Stimulated activated CD4-positive, alpha-beta T cell treated with anti-CD3 and anti-CD28 coated beads, Interleukin-2, amount 100 ng/mL, for 48 hours (primary cell): ENCODE measurements at places on chromosomes 3 and 15.

DNA sequence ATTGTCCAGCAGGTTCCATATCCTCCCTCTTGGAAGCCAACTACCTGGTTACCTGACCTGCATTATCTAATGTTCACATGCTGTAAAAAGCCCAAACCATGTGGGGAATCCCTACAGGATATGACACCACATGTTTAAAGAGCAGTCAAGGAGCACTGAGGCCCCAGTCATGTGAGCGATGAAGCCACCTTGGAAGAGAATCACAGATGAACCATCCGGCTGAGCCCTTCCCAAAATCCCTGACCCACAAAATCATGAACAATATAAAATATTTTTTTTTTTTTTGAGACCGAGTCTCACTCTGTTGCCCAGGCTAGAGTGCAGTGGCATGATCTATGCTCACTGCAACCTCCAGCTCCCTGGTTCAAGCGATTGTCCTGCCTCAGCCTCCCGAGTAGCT is 10.6 kb upstream of the ANKDD1A start:
- DNase-seq, result no peak

DNA sequence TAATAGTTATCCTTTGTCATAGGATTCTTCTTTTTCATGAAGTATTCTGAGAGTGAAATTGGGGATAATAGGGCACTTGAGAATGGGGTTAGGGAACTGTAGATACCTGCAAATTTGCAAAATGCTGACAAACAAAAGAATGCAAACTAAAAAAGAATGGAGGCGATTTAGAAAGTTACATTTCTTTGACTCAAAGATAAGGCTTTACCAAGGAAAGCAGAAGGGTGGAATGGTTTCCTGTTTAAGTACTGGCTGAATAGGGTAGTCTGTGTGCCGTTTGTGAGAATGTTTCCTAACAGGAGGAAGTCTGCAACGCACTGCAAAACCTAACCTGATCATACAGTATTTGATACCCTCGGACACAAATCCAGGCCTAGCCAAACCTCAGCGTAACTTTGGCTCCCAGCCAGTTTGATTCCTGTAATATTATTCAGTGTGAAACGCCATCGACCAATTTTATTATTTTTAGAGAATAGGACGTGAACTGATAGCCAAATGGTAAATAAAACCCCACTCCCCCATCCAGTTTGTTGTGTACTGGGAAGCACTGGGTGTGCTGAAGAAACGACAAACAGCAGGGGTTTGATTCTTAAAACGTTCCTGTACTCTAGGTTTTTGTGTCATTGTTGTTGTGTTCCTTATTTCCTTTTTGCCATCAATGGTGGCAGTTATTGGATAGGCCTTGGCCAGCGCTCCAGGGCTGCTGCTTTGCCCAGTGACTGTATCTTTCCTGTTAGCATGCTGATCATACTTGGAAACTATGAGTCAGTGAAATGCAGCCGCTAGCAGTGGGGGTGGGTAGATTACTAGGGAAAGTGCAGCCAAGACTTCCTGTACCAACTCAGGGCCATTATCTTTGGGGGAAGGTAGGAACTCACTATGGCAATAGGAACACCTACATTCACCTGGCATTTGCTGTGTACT is 148.0 kb upstream of the TBL1XR1 start:
- DNase-seq, result peak; percentile 43

GRCh38 chr3:107858876-107859275 is 232.0 kb downstream of the CD47 start:
- DNase-seq, result no peak

GRCh38 chr3:102449341-102449740 is 14.5 kb downstream of the ZPLD1 start:
- no peak for DNase-seq

GRCh38 chr15:63600001-63600615 is 2.9 kb downstream of the FBXL22 start:
- DNase-seq, result no peak

DNA sequence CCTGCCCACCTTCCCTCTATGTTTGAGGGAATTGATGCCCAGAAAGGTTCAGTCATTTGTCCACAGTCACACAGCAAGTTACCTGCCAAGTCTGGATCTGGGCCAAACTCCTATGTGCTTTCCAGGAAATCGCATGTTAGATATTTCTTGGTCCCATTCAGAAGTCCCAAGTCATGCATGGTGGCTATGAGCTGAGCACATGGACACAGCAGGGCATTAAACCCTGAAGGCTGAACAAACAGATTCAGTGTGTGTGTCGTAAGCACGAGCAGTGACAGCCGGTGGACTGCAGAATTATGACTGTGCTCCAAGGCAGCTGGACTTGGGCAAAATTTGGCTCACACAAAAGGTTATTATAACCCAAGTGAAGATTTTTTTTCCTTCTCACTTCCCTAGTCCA is 11.4 kb upstream of the SLC6A6 start:
- DNase-seq, result no peak

DNA sequence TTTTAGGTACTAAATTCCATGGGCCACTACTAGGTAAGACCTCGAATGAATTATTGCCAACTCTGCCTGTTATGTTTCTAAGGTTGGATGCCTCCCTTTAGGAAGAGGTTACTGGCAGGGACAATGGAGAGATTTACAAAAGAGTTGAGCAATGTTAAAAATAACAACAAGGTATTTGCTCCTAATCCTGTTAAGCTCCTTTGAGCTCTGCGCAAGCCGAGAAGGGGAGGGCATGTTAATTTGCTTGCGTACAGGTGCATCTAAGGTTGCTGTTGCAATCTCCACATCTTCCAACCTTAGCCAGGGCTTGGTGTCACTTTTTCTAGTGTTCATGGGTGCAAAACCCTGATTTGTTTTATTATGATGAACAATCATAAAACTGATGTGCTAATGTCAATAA is 161.5 kb upstream of the TPM1 start:
- DNase-seq, result no peak

DNA sequence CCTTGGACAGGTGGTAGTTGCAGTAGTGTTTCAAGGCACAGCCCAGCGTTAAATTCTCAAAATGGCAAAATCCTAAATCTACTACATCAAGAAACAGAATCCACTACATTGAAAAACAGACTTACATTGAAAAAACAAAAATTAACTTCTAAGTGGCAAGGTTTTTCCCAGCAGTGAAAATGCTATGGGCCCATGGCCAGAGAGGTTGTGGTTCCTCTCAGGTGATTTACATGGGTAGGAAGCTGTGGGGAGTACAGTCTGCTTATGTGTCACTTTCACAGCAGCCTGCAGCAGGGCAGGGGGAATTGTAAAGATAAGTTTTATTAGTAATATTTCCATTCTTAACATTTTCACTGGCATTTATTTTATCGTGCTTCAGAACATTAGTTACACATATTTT is 24.9 kb downstream of the TTC14 start:
- DNase-seq, result no peak

DNA sequence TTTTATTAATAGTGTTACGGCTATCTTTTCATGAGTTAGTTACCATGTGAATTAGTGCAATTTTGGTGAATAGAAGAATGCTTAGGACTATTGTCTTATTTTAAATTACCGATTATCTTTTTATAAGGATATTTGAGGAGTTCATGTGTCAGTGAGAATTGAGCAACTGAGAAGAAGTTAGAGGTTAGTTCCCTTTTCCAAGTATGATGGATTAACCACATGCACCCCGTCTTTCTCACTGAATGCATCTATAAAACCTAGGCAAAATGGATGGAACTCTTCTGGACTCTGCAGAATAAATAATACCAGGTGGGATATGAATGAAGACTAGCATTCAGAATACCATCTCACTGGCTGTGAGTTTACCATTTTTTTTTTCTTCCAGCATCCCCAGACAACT is 74.3 kb downstream of the TCF12 start:
- DNase-seq, result no peak

DNA sequence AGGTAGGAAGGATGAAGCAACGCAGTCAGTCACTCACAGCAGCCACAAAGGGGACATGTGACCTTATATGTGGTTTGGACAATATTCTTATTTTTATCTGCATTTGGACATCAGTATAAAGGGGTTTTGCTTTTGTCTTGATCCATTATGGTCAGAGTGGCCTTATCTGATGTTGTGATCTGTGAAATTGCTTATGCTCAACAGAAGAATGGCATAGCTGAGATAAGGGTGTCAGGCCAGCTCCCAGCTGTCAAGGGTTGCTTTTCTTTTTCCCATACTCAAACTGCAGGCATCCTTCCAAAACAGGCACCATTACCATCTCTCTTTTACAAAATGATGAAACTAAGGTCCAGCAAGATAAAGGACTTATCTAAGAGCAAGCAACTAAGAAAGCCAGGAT is 28.1 kb downstream of the DCLK3 start:
- DNase-seq, result no peak

DNA sequence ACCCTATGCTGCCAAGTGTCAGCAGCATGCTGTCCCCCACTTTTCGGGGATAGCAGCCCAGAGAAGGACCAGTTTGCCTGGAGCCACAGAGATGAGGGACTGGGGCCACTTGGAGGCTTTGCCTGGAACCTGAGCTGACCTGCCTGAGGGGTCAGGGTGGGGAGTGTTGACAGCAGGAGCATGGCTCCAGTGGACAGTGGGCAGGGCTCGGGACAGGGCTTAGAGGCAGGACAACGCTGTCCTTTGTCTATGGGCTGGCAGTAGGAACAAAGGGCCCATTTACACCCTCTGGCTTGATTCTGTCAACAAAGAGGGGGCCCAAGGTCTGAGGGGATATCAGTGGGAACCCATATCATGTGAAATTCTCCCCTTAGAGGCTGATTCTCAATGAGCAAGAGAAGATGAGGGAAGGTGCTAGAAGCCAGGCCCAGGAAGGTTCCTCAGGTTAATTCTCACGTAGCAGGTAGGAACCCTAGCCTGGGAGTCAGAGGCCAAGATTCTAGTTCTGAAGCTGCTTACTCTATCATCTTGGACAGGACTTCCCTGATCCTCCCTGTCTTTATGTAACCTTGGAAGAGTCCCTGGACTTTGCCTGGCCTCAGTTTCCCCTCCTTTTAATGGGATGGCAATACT is 29.7 kb upstream of the HHATL start:
- DNase-seq, result no peak

DNA sequence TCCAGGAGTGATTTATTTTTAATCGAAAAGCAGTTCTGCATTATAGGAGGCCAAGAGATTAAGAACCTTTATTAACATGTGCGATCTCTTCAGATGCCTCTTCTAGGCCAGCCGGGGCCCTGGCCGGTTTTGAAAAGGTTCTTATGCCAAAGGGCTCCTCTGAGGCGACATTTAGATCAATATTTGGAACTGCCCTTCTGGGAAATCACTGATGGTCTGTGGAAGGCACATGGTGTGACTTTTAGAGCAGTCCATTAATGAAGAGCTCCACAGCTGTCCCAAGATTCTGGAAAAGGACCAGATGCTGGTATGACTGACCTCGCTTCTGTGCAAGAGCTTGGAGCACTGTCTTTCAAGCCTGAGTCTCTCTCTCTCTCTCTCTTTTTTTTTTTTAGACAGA is 19.7 kb downstream of the MGLL start:
- DNase-seq, result no peak

DNA sequence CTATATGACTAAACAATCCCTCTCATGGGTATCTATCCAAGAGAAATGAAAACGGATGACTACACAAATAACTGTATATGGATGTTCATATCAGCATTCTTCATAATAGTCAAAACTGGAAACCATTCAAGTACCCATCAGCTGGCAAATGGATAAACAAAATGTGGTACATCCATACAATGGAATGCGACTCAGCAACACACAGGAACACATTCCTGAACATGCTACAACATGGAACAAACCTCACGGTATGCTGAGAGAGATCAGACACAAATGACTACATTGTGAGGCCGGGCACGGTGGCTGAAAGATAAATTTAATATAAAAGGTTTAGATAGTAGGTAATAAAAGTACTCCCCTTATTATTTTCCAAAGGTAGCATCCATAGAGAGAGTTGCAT is 42.6 kb downstream of the CCR4 start:
- DNase-seq, result no peak

- DNase-seq, result no peak
Observed at GRCh38 chr3:195285372-195285771, 14.4 kb upstream of the XXYLT1 start.

DNA sequence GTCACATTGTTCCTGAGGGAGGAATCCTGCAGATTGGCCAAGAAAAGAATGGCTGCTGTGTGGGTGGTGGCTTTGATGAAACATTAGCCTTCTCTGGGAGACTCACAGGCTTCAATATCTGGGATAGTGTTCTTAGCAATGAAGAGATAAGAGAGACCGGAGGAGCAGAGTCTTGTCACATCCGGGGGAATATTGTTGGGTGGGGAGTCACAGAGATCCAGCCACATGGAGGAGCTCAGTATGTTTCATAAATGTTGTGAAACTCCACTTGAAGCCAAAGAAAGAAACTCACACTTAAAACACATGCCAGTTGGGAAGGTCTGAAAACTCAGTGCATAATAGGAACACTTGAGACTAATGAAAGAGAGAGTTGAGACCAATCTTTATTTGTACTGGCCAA is 6.1 kb downstream of the PTX3 start:
- DNase-seq, result no peak

- no peak for DNase-seq
Observed at GRCh38 chr15:35393398-35393797, 152.6 kb downstream of the DPH6 start.

DNA sequence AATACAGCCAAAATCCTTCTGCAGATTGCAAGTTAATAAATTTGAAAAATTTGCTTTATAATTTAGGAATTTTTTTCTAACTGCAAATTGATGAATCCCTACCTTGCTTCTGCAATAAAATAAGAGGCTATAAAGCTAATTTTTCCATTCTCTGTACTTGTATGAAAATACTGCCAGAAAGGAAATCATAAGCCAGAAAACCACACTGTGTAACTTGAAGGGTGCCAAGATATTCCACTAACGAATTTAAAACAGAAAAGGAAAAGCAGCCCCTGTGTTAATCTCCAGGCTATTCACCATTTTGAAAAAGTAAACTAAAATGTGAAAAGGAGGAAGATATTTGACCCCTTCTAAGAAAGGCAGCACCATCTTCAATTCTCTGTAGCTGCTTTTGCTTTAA is 557.9 kb upstream of the ZNF385D start:
- no peak for DNase-seq

GRCh38 chr3:31629054-31629453 is 96.3 kb downstream of the STT3B start:
- no peak for DNase-seq

DNA sequence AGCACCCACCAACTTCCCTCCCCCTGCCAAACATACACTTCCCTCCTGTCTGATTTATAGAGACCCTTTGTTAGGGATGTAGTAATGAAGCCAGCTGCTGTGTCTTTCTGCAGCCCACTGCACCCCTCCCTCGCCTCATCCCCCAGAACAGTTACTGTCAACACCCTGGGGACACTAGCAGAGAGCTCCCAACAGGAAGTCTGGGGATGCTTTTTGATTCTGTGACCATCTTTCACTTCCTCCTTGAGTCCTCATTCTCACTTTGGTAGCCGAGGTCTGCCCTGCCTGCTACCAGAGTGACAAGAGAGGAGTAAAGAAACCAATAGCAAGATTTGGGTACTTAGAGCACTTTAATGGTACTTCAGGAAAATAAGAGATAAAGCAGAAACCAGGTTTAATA is 201.6 kb downstream of the SATB1 start:
- no peak for DNase-seq

DNA sequence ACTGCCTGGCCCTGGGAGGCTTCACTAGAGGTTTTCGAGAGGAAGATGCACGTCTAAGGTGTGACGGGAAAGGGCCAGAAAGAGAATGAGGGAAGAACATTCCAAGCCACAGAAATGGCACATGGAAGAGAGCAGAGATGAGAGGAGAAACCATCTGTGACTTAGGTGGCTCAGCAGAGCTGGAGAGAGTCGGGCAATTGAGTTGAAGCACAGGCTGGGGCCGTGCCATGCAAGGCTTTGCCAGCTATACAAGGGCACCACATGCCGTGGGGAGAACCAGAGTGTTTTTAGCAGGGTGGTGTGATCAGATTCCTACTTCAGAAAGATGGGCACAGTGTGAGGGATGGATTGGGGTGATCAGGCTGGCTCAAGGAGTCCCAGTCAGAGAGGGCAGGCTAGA is 126.1 kb downstream of the VGLL4 start:
- no peak for DNase-seq
